ENCODE measurements at places on chromosomes 6 and 20.

DNA sequence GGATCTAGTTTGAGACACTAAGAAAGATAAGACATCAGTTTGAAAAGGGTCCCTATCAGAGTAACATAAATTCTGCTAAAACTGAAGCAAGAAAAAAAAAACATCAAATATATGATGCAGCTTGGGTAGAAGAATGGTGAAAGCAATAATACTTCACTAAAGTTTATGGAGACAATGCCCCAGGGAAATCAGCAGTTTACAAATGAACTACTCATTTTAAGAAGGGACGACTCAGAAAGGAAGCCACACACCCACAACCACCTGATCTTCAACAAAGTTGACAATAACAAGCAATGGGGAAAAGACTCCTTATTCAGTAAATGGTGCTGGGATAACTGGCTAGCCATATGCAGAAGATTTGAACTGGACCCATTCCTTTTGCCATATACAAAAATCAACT, 143.5 kb downstream of the TPBG start:
- no peak for DNase-seq

- DNase-seq: no peak
Measured at GRCh38 chr6:47804821-47805220, 23.0 kb downstream of the OPN5 start.

- DNase-seq: no peak
Measured at GRCh38 chr6:48714250-48714649, 603.3 kb upstream of the PTCHD4 start.

GRCh38 chr6:147207351-147207750, 3.1 kb downstream of the STXBP5 start:
- DNase-seq: no peak

DNA sequence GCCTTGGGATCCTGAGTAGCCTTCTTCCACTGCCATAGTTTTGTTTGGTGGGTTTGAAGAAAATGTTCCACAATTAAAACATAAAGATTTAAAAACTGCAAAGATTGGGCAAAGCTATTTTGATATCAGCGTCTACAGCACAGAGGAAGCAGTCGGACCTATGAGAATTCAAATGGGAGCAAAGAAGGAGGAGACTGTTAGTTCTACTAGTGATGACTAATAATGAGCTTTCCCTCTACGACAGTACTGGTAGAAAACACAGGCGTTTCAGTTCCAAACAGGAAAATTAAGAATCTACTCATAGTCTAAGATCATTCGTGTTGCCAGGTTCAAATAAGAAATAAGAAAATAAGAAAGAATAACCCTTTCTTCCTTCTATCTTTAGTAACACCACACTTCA, 121.2 kb downstream of the INSM1 start:
- no peak for DNase-seq

DNA sequence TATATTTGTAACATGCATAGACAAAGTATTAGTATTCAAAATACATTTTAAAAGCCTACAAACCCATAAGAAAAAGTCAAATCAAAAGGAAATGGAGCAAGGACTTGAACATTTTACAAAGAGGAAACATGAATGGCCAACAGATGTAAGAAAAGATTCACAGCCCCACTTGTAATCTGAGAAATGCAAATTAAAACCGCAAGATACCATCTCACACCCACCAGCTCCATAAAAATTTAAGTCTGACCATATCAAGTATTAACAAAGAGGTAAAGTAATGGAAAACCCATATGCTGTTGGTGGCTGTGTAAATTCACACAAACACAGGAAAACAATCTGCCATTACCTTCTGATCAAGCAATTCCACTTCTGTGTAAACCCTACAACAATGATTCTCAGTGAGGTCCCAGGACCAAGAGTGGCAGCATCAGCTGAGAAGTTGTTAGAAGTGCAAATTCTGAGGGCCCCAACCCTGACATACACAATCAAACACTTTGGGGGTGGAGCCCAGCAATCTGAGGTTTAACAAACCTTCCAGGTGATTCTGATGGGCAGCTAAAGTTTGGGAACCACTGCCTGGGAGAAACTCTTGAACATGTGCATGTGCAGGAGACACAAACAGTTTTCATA, 30.9 kb downstream of the BCL2L1 start:
- DNase-seq: peak; percentile 45

- DNase-seq: no peak
Measured at GRCh38 chr6:37516076-37516919, 16.6 kb upstream of the CCDC167 start.

- DNase-seq: no peak
Measured at GRCh38 chr6:15255481-15255880, 9.6 kb downstream of the JARID2 start.

GRCh38 chr6:78701407-78701806, 165.9 kb upstream of the IRAK1BP1 start:
- peak; percentile 13 for DNase-seq

- no peak for DNase-seq
Measured at GRCh38 chr6:52834481-52834880, 6.1 kb downstream of the GSTA5 start.

GRCh38 chr6:168016721-168017525, 19.5 kb downstream of the KIF25 start:
- DNase-seq: no peak

DNA sequence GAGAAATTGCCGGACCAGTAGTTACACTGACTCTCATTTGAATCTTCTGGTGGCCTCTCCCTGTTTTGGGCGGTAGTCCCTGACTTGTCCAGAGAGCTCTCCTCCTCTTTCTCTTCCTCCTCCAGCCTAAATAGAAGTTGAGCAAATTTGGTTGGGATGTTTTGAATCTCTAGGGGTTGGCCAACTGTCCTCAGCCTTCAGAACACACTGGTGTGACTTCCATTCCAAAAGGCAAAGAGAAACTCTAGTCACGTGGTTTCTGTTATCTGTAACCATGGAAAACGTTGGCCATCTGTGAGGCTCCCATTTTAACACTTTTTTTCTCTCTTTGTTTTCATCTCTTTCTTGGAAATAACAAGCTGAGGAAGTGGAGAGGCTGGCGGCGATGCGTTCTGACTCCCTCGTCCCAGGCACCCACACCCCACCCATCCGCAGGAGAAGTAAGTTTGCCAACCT, 275.3 kb downstream of the TBC1D7 start:
- DNase-seq: no peak

DNA sequence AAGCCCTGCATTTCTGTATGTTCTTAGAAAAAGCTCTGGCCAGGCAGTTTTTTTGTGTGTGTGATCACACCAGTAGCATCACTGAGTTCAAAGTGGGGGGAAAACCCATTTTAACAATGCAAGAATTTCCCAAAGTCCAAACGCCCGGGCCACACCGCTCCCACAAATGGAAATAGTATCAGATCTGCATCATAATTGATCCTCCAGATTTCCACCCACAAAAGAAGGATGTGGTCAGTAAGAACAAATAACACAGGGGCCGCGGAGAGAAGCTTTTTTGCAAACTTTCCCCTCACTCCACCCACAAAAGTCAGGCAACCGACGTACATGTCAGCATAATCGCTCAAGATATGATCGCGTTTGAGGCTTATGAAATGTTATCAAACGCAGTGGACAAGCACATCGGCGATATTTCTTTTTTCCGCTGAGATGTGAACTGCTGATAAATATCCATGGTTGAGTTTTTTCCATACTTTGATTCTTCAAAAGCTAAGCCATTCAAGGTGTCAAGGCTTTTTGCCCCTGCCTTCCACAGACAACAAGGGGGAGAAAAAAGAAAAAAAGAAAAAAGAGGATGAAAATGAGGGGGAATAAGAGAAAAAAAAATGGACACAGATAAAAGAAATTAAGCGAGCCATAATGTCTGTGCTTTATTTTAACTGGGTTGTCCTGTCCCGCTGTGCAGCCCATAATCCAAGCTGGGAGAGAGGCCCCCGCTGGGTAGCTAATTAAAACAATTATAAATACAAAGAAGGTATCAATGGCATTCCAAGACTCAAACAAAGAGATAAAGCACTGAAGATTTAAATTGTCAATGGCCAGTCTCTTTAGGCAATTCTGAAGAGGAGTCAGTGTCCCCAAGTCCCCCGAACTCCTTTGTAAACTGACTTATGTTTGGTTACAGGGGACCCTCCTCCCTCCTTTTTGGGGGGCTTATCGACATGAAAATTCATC, 143.5 kb downstream of the ZFP64 start:
- no peak for DNase-seq

DNA sequence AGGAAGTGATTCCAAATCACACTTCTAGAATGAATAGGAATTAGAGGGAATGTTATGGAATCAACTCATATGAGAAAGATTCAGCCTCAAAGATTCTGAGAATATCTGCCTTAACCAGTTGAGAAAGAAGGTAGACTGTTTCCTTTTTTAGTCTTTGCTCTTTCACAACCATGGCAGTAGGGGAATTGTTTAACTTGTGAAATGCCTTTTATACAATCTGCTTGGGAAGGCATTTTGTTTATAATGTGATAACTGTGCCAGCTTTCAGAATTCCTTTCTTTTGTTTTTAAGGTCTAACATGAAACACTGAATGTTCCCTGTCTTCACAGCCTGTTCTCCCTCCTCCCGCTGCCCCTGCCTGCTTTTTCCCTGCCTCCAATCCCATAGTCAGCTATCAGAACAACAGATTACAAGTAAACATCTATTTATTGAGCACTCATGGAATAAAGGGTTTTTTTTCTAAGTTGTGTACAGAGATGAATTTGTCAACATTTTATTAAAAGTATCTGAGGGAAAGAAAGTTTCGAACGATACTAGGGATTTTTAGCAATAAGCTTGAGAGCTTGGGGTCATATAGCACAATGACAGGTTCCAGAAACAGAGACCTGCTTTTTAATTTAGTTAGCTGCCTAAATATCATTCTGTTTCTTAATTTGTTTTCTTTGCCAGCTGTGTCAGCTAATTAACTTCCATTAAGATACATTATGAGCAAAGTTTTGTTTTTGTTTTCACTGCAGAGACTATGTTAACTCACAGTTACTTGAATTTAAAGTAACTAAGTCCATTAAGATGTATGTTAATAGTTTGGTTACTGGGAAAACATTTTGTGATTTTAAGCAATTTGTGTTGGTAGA, 28.3 kb upstream of the FBXO30 start:
- no peak for DNase-seq

DNA sequence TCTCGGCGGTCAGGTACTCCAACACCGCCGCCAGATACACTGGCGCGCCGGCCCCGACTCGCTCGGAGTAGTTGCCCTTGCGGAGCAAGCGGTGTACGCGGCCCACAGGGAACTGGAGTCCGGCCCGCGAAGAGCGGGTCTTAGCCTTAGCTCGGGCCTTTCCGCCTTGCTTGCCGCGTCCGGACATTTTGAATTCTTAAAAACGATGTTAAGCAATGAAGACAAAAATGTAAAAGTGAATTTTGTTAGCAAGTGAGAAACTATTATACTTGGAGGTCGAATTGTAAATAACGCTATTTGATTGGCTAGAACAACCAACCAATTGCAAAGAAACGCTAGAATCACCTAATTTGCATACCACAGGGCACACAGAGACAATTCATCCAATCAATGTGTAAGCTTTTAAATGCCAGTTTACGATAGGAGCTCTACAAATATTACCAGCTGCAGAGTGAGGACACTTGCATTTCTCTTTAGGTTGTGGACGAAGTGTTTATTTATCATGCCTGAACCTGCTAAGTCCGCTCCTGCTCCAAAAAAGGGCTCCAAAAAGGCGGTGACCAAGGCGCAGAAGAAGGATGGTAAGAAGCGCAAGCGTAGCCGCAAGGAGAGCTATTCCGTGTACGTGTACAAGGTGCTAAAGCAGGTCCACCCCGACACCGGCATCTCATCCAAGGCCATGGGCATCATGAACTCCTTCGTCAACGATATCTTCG, 112.0 kb downstream of the HFE start:
- DNase-seq: peak; percentile 92

DNA sequence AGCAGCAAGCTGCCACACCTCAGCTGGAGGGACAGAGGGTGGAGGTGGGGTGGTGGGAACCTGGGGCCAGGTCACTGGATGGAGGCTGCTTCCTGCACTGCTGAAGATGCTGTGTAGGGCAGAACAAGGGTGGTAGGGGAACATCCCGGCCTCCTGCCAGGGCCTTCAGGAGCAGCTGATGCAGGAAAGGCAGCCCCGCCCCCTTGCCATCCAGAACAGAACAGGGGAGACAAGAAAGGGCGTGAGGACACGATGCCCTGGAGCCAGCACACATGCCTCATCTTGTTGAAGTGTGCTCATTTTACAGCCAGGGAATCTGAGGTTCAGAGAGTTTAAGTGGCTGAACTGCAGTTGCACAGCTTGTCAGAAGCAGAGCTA, 43.1 kb upstream of the PHACTR3 start:
- no peak for DNase-seq

GRCh38 chr6:45961125-45961524, 54.5 kb downstream of the CLIC5 start:
- DNase-seq: no peak

DNA sequence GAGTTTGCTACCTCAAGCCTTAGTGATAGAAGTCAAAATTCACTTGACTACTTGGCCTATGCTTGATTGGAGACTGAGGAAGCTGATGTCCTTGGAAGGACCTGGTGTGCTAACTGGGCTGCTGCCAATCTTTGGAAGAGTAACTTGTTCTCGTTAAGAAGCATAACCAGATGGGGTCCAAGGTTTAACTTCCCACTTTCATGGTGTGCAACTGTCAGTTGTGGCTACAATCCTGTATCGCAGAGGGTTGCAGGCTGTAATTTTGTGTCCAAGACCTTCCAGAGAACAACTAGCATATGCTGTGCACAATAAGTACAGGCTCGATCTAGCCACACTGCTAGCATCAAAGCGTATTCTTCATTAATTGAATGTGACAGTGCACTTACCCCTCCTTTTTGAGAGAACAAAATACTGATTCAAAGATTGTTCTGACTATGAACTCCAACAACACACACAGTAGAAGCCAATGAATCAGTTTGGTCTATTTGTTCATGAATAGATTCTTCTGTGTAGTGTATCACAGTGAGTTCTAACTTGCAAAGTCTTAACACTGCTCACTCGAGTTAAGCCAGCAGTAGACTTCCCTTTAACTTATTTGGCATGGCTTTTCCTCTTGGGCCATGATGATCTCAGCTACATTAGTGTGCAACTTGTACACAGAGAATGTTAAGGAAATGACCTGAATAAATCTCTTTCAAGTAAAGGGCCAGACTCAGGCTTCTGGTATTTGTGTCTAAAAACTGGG, 15.8 kb upstream of the PLCB1 start:
- no peak for DNase-seq

- DNase-seq: peak; percentile 79
Measured at GRCh38 chr6:27126815-27127537, 120.5 kb upstream of the PRSS16 start.

DNA sequence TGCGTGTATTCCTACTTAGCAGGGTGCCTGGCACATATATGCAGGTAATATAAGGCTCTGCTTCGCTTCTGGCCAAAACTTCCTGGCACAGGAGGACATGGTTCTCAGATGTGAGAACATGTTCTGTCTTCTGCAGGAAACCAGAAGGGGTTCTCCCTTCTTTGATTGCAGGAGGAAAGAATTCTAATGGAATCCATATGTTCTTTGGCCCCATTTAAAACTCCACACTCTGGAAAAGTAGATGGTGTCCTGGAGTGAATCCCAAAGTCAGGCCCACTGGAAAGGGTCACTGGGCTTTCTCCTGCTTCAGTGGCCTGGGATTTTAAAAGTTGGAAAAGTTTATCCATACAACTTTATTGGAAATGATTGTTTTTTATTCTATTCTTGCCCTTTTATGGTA, 16.4 kb upstream of the CYP24A1 start:
- no peak for DNase-seq
